Vagina (tissue), 2 donors: ENCODE measurements at places on chromosomes 12 and 14.
A peak's percentile ranks its signal among the peaks of the same experiment; 100 is the strongest.

- no peak for DNase-seq
These were observed 26.5 kb downstream of the BMP4 start for GRCh38 chr14:53929871-53930715.

DNA sequence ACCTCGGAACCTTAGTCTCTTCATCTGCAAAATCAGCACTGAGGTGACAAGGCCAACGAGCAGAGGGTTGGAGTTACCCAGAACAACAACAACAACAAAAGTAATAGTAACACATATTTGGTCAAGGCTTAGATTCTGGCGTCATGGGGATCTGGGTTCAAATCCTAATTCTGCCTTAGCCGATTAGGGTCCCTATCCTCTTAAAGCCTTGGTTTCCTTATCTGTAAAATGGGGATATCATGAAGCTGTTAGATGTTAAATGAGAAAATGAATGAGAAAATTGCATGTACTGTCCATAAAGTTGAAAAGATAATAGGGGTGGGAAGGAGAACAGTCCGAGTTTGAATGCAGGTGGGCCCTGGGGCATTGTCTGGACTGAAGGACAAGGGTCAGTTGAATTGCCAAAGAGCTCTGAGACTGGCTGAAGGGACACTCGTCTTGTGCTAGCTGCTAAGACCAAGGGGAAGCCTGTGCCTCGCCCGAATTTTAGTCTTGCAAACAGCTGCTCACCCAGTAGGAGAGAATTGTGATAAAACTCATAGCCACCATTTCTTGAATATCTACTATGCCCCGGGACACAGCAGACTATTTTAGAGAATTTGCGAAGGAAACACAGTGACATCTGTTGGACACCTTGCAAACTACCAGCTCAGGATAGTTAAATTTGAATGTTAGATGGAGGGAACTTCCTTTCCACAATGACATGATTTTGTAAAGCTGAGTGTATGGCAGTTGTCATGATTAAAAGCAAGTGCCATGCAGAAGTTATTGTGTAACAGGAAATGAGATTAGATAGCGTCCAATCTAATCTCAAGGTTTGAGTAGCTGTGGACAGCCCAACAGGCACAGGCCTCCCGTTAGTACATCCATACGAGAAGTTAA lies 6.8 kb upstream of the HNF1A start:
- DNase-seq: no peak

DNA sequence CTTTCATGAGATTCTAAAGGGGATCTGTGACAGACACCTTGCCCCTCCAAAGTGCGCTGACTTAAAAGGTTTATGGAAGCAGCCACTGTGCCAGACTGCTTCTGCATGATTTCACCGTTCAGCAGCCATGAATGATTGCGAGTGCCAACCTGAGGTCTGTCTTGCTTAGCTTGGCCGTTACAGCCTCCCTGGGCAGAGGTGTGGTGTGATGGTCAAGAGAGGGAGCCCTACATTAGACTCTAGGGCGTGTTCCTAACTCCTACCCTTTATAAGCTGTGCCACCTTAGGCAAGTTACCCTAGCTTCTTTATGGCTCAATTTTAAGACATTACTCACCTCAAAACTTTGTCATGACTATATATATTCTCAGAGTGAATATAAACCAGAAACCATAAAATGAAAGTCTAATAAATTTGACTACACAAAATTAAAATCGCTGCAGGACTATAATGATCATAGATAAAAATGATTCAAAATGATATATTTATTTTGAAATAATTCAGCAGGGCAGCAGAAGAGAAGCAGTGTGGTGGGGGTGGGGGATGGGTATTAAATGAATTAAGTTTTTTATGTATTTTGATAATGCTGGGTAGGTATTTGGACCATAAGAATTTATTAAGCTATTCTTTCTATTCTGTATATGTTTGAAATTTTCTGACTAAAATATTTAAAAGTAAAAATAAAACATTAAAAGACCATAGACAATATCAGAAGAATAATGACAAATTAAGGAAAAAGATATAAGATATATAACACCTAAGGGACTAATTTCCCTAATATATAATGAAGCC lies 47.7 kb upstream of the MBIP start:
- DNase-seq: no peak

DNA sequence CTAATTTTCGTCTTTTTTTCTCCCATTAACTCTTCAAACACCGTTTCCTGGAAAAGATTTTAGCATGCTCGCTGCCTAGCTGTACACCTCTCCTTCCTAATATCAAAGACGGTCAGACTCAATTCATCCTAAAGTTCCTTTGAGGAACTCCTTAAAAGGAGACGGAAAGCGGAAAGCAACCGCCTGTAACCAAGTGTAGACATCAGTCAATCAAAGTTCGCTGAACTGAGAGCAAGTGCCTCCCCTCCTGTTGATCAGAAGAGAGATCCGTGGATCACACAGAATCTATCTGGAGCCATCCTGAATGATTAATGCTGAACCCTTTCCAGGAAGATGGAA lies 412 bp upstream of the TEP1 start:
- DNase-seq: no peak

- no peak for DNase-seq
These were observed 32.9 kb upstream of the HMGA2 start for GRCh38 chr12:65791400-65791799.

GRCh38 chr12:40104461-40105264 lies 1.2 kb downstream of the SLC2A13 start:
- no peak for DNase-seq

GRCh38 chr14:61516964-61517653 lies 178.2 kb upstream of the HIF1A start:
- DNase-seq: no peak

GRCh38 chr12:125233319-125233718 lies 168.1 kb downstream of the AACS start:
- DNase-seq: no peak

DNA sequence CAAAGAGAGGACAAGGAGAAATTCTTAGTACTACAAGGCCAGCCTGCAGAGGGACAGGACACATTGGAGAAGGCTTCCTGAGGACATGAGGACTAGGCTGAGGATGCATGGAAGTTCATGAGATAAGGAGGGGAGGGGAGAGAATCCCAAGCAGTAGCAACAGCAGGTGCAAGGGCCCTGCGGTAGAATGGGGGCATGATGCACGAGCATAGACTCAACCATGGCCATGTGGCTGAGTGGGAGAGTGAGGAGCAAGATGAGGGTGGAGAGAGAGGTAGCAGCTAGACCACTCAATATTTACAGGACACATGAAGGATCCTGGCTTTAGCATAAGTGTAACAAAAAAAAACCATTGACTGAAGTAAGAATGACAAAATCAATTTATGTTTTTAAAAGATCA lies 128.1 kb downstream of the PPM1H start:
- peak; percentile 52 for DNase-seq

GRCh38 chr12:127749416-127749815 lies 517.6 kb upstream of the TMEM132C start:
- no peak for DNase-seq

- no peak for DNase-seq
These were observed 1.9 kb upstream of the FKBP4 start for GRCh38 chr12:2792671-2793500.

GRCh38 chr14:23633160-23633701 lies 2.9 kb upstream of the DHRS2 start:
- peak; percentile 64 for DNase-seq

- DNase-seq: no peak
These were observed 1702.6 kb upstream of the FLRT2 start for GRCh38 chr14:83827383-83827782.

DNA sequence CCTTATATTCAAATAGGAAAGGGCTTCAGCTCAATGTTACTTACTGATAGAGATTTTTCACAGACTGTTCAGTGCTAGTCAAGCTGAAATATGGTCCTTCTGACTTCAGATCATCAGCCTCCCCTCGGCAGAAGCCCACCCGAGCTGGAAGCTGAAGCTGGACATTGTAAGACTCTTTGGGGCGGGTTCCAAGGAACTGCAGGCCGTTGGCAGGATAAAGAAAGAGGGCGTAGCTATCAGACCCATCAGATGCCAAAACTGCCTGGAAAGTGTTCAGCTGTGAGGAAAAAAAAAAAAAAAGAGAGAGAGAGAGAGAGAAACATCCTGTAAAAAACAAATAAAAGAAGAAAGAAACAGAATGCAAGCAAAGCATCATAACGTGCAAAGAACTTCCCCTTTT lies 8.8 kb downstream of the NID2 start:
- no peak for DNase-seq

DNA sequence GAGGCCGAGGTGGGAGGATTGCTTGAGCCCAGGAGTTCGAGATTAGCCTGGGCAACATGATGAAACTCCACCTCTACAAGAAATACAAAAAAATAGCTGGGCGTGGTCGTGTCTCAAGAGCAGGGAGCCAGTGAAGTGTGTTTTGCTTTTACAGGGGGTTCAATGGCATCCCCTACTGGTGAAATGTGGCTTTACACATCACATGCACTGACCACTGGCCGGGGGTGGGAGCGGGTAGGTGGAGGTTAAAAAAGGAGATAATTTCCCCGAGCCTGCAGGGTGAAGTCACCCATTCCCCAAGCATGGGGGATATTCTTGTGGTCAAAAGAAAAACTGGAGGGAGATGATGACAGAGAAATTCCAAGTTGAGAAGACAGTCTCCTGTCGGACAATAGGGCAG lies 63.6 kb upstream of the PWP1 start:
- no peak for DNase-seq

DNA sequence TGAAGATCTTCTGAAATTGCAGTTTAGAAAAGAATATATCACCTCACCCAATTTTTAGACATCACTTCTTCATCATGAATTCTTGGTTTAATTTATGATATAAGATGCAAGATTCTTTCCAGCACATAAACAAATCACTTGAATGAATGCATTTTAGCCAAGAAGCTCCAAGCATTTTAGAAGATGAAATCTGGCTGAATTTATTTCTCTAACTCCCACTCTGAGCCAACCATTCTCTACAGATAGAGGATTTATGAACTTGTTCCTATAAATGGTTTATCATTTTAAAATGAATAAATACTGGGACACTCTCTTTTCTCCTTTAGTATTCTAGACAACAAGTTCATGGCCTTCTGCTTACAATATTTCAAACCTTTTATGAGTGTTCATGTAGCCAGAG lies 71.7 kb downstream of the GRIP1 start:
- DNase-seq: no peak

DNA sequence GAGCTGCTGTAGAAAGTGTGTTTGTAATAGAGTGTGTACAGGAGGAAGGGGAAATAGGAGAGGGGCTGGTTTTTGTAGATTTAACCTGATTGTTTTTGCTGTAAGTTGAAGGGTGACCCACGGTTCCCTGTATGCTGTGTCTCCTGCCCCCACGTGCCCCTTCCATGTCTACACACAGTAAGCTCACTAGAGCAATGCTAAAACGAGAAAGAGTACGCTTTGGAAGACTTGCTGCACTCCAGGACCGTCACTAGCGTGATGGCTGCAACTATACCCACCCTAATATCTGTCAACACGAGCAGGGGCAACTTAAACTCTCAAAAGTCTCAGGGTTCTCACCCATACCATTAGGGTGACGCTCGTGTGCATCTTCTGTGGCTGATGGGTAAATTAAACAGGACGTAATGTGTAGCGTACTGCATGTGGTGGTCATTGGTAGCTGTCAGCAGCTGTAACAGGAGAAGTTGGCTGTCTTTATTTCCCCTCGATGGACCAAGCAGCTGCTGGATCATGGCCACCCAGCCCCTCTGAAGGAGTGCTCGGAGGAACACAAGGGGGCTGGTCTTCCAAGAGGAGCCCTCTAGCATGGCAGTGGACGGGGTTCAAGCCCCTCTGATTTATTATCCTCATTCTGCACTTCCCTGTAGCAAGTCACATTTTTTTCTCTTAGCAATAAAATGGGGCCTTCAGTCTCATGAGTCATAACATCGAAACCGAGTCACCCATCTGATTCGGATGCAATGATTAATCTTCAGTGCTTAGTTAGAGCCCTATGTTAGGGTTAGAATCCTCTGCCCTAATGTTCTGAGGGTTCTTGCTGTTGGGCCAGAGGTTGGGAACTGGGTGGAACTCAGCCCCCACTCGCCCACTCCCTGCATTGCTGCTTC lies 14.0 kb downstream of the CCND2 start:
- DNase-seq: no peak

DNA sequence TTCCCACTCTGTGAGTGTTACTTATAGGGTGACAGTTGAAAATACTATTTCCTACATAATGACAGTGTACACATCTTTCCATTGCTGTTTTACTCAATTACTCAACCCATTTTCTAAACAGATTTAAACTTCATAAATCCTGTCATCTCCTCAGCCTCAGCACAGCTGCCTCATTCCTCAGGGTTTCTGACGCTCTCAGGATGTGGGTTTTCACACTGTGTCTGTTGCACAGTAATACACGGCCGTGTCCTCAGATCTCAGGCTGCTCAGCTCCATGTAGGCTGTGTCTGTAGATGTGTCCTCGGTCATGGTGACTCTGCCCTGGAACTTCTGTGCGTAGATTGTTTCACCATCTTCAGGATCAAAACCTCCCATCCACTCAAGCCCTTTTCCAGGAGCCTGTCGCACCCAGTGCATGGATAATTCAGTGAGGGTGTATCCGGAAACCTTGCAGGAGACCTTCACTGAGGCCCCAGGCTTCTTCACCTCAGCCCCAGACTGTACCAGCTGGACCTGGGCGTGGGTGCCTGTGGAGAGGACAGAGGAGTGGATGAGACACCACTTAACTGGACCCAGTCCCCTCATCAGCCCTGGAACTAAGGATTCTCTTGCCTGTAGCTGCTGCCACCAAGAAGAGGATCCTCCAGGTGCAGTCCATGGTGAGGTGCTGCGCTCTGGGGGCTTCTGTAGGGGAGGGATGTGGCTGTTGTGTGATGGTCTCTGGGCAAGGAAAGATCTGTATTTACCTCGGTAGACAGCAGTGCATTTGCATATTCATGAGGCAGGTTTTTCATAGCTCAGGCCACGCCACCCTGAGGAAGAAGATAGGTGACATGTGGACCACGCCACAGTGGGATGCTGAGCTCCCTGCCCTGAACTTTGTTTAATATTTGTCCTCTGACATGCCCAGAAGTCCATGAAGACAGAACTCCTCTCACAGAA lies 750.2 kb downstream of the TMEM121 start:
- no peak for DNase-seq

GRCh38 chr14:72605096-72605920 lies 288.6 kb downstream of the DPF3 start:
- DNase-seq: peak; percentile 77

DNA sequence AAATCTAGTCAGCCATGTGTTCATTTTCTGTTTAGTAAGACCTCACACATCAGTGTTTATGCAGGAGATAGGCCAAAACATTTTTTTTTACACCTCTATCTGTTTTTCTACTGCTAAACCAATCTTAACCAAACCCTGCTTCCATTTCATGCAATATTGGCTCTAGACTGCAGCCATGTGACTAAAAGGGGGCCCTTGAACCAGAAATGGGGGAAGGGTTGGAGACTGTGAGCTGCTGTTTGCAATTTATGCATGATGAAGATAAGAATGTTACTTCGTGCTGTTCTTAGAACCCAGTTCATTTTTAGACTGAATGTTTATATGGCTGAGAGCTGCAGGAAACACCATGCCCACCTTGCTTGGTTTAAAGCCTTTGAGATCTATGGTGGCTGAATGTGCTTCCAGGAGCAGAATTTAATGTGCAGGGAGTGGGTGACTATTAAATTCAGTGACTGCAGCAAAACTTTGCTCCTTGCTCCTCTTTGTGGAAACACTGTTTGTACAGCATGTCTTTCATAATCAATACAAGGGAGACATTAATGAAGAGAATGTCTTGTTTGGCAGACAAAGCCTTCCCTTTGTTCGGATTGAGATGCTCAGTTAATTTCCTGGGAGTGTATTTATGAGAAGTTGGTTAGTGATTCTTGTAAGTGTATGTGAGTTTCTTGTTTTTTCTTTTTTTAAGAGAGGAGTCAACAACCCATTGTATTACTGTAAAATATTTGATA lies 53.6 kb downstream of the CHST11 start:
- DNase-seq: no peak

- DNase-seq: no peak
These were observed 43.3 kb downstream of the AEBP2 start for GRCh38 chr12:19482551-19483109.
